ENCODE measurements at places on chromosomes 16 and 17. TPM values are rescaled to one million over a fixed set of nuclear protein-coding genes. Genes with fewer than 3 reads are reported as not detected.

Gene KRT20
- total RNA-seq, result not detected

- DNase-seq, result no peak
Measured at GRCh38 chr17:82283208-82283749, 9.8 kb upstream of the CSNK1D start.

DNA sequence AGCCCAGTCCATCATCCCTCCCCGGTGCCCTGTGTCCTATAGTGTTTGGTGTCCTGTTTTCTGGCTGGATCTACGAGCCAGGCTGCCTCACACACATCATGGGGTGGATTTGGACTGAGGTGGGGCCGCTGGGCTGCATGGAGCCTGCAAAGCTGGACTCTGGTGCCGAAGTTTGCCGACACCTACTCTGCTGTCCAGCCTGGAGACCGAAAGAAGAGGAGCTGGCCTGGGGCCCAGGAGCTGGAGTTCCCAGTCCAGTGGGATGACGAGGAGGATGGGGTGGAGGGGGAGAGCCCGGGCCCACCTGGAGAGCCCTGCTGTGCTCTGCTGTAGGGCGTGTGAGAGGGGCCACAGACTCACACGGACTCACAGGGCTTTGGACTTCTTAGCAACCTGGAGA, 40.3 kb upstream of the ENPP7 start:
- DNase-seq, result no peak

DNA sequence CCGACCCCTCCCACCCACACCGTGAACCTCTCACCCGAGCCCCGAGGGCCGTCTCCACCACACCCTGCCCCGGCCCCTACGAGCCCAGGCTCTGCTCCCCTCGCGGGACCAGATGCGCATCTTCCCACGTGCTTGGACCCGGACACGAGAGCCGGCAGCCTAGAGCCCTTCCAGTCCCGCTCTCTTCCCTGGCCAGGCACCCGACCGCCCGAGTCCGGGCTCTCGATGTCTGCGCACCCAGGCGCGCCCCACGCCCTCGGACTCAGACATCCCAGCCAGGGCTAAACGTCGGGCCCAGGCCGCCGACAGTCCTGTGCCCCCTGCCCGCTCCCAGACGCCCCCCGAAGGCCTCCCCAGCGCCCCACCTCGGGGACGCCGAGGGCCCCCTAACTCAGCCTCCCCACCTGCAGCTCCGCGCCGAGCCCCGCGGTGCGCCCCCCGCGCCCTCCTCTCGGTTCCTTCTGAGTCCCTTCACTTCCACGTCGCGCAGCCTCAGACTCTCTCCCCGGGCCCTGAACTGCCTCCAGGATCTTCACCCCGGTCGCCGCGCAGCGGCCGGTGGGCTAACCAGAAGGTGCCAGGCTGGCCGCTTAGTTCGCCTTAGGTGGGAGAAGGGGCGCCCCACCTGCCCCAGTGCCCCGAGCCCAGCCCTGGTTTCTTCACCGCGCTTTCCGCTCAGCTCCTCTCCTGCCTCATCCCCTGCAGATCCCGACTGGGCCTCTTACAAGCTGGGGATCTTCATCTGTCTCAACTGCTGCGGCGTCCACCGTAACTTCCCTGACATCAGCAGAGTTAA, 688 bp downstream of the ADAP2 start:
- DNase-seq, result peak; percentile 39

DNA sequence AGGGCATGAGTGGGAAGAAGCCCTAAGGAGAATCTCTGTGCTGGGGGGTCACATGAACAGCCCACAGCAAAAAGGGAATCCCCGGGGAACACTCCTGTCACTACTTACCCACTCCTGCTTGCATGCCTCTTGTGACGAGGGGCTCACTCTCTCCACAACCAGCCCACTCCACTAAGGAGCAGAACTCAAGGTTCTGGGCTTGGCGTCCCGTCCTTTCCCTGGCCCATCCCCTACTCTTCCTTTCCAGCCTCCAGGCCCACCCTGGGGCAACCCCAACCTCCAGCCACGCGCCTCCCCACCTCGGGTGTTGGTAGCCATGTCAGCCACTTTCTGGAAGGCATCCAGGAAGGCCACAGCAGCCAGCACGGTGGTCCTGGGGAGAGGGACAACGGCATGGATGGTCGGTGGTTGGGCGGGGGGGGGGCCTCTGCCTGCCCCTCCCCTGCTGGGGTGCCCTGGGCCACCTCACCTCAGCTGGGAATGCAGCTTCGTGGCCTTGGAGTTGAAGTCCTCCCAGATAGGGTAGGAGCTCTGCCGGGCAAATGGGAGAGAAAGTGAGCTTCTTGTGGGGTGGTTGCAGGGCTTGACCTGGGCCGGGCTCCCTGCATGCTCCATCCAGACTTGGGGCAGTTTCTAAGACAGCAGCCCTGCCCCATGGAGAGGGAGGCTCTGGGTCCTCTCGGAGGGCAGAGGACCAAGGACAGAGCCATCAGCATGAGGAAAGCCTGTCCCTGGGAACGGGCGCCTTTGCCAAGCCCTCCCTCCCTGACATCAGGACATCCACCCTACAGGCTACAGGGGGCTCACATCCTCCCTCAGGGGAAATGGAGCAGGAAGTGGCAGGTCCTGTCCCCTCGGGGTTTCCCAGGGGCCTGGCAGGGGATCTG, 5.1 kb downstream of the MTSS2 start:
- peak; percentile 54 for DNase-seq

Gene KCNH6
- not detected for total RNA-seq

DNA sequence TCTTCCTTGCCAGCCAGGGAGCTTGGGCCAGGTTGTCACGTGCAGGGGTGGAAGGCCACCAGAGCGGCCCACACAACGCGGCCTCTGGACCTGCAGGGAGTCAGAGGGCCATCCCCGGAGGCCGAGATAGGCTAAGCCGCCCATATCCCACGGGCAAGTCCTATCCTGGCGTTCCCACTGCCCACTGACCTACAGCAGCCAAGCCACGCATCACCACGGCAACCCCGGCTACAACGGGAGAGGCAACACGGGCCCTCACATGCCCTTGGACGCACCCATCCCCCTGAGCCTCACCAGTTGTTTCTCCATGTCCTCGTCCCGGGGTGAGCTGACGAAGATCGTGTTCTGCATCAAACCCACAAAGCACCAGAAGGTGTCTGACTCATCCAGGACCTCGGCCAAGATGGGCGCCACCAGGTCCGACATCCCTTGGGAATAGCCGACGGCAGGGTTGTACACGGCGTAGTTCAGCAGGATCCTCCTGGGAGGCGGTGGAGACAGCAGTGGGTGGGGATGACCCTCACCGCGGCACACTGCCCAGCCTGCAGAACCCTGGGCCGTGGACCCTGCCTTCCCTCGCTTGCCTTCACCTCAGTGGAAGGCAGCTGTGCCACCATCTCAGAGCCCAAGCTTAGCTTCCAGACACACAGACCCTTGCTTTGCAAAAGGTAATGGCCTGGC, 88.2 kb downstream of the TBC1D16 start:
- no peak for DNase-seq

Gene ADAP2
- 8.0 TPM for total RNA-seq
